ENCODE measurements at places on chromosomes 13 and 19.

- DNase-seq = peak; percentile 31
These were observed 20.7 kb upstream of the NWD1 start for GRCh38 chr19:16698914-16699313.

DNA sequence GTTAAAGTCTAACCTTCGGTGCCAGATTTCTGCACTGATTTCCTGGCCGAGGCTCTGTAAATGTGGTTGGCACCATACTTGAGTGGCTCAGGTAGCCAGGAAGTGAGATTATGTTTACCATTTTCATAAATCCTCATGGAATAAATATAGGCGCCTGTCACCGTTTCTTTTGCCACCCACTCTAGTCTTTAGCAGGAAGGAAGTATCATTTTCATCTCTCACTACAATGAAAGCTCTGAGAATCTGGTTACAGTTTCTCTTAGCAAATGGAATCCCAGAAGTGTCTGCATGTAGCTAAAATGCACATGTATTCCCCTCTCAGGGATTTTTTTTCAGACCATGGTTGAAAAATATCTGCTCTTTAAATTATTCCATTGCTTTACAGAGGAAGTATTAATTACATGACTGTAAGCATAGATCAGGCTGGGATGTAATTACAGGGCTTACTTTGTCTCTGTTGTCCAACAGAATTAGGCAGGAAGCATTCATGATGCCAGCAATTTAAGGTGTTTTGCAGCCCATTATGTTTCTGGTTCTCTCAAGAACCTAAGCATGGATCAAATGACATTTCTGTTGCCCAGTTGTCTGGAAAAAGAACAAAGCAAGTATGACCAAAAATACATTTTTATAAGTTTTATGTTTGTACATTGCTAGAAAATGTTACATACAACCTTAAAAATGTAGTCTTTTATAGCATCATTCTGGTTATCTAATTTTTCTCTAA lies 221.7 kb upstream of the SPRY2 start:
- no peak for DNase-seq

DNA sequence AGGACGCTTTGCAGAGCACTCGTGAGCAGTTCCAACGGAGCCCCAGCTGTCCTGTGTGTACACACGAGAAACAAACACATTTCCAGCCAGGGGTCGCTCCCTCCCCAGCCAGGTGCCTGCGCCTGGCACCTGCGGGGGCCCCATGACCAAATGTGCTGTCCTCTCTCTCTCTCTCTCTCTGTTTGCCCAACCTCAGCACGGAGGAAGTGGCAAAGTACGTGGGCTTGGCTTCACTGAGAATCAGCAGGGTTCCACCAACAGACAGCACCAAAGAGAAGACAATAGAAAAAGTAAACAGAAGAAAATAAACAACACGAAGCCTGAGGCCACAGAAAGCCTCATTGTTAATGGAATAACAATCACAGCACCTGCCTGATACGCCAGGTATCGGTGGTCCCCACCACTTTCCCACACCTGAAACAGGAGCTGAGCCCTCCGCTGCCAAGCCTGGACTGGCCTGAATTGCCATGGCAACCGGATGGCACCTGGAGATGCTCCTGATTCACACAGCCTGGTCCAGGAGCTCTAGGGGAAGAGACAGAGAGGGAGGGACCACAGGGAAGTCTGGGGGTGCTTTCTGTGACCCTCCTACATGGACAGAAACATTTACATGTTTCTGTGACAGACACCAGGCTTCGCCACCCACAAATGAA lies 103.9 kb upstream of the CACNA1A start:
- no peak for DNase-seq

DNA sequence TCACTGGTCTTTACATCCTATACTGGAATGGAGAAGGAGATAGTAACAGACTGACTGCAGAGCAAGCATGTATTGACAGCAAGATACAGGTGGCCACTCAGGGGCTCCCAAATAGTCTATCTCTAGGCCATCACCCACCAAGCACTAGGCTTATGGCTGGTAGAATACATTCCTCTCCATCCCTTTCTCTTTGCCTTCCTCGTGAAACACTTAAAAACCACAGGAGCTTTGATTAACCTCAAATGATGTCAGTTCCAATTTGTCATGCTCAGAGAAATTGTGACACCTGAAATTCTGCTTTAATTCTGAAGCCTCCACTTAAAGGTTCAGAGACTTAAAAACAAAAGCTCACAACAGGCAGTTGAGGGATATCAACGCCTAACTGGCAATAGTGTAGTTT lies 17.2 kb downstream of the ENOX1 start:
- DNase-seq = no peak

DNA sequence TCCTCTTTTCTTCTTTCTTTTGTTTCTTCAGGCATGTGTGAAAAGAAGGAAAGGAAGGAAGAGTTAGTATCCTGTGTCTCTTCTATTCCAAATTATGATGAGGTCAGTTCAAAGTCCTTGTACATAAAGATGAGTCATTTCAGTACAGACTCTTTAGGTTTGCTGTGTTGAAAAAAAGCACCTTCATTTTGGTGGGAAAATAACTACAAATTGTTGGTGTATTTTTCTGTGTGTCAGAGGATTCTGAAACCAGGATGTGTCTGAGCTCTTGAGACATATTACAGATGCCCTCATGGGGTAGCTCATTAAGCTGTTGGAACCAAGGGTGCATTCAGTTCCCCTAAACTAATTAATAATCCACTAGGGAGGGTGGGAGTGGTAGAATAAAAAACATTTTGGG lies 5.8 kb upstream of the HSPH1 start:
- DNase-seq = no peak

GRCh38 chr13:30142486-30143211 lies 164.7 kb downstream of the KATNAL1 start:
- no peak for DNase-seq

- peak; percentile 70 for DNase-seq
These were observed 1.2 kb downstream of the AKT1S1 start for GRCh38 chr19:49875857-49876421.

- DNase-seq = no peak
These were observed 33.3 kb upstream of the RANBP3 start for GRCh38 chr19:6011206-6011605.

GRCh38 chr13:59398127-59398526 lies 765.6 kb downstream of the DIAPH3 start:
- no peak for DNase-seq

DNA sequence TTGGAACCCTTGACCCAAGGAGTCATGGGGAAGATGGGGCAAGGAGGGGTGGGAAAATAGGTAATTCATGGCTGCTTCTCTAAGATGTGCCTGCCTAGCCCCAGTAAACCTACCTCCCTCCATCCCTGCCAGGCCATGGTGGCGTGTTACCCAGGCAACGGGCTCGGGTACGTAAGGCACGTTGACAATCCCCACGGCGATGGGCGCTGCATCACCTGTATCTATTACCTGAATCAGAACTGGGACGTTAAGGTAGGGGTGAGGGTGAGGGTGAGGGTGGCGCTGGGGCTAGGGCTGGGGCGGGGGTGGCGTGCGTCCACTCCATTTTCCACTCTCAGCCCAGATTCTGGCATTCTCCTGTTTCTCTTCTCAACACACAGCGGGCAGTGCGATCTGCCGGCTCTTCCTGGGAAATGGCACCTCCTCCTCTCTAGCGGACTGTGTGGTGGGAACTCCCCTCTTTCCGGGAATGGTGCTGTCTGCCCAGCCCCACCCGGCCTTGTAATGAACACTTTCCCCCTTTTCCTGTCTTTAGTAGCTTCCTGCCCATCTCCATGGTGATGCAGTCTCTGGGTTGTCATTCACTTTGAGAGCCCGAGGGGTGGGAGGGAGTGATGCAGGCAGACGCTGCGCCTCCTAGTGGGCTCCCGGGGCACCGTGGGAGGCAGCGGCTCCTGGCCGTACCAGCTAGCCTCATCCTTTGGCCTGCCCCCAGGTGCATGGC lies 7.6 kb downstream of the EGLN2 start:
- DNase-seq = peak; percentile 86

- DNase-seq = no peak
These were observed 325.4 kb downstream of the DLEU7 start for GRCh38 chr13:50518131-50518530.

DNA sequence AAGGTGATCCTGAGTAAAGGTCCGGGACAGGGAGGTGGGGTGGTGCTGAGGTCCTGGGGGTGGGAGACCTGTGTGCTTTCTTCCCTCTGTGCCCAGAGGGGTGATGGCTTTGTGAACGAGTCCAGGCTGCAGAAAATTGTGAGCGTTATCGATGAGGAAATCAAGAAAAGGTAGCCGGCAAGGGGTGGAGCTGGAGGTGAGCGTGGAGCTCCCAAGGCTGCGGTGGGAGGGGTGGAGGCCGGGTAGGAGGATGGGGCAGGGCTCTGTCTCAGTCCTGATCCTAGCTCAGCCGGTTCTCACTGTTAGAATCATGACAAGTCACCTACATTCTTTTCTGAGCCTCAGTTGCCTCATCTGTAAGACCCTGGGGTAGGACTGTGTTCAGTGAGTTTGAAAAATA lies 4.0 kb downstream of the SELENOV start:
- DNase-seq = no peak

- DNase-seq = peak; percentile 89
These were observed 38.3 kb downstream of the ZSWIM4 start for GRCh38 chr19:13833330-13834243.

DNA sequence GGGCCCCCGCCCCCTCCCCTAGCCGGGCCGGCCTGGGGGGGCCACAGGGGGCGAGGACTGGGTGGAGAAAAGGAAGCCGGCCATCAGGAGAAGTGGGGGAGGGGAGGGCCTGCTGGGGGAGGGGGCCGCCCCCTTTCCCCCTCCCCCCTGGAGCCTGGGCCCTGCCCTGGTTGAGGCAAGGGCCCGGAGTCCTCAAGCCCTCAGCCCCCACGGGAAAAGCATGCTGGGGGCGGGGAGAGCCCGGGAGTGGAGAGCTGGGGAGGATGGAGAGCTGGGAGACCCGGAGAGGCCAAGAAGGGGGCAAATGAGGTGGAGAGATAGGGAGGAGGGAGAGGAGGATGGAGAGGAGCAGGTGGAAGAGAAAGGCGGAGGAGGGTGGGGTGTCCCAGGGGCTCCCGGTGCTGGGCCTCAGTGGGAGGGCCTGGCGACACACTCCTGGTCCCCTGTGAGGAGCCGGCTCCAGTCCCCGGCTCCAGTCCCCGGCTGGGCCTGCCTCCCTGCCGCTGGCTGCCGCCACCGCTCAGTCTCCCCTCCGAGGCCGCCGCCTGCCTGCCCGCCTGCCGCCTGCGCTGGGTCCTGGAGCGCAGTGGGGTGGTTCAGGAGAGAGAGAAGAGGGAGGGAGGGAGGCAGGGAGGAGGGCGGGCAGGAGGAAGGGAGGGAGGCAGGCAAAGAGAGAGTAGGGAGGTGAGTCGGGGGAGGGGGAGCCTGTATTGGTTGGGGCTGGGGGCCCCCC lies at the start of gene GRIK5:
TSS of gene GRIK5 (minus strand) at position 588 of the 733 bp plus-strand sequence. CDS start 4,436 bp downstream, outside the sequence.
- no peak for DNase-seq

GRCh38 chr13:79386125-79386826 lies 19.8 kb downstream of the RBM26 start:
- DNase-seq = no peak

DNA sequence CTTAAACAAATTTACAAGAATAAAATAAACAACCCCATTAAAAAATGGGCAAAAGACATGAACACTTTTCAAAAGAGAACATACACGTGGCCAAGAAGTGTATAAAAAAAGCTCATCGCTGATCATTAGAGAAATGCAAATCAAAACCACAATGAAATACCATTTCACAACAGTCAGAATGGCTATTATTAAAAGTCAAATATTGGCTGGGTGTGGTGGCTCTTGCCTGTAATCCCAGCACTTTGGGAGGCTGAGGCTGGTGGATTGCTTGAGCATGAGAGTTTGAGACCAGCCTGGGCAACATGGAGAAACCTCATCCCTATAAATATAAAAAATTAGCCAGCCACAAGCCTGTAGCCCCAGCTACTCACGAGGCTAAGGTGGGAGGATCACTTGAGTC lies 89.9 kb downstream of the UBL3 start:
- no peak for DNase-seq

GRCh38 chr19:38773469-38774177 lies at the start of gene LGALS7:
Gene LGALS7 (minus strand): TSS chr19:38773517. CDS start chr19:38773492, 25 bp downstream.
- no peak for DNase-seq

GRCh38 chr19:10604460-10604980 lies 17.4 kb upstream of the AP1M2 start:
- DNase-seq = no peak

GRCh38 chr19:1767464-1767933 lies 14.2 kb downstream of the ONECUT3 start:
- DNase-seq = peak; percentile 29

DNA sequence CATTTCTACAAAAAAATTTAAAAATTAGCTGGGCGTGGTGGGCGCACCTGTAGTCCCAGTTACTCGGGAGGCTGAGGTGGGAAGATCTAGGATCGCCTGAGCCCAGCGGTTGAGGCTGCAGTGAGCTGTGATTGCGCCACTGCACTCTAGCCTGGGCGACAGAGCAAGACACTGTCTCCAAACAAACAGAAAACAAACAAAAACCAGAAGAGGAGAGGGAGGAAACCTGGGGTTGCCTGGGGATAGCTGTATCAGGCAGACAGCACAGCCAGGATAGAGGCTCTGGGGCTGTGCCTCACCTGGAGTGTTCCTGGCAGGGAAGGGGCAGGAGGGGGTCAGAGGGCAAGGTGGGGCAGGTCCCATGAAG lies 2.6 kb upstream of the POLR2E start:
- no peak for DNase-seq

- peak; percentile 73 for DNase-seq
These were observed 3.0 kb downstream of the ENOX1 start for GRCh38 chr13:43783820-43784219.

DNA sequence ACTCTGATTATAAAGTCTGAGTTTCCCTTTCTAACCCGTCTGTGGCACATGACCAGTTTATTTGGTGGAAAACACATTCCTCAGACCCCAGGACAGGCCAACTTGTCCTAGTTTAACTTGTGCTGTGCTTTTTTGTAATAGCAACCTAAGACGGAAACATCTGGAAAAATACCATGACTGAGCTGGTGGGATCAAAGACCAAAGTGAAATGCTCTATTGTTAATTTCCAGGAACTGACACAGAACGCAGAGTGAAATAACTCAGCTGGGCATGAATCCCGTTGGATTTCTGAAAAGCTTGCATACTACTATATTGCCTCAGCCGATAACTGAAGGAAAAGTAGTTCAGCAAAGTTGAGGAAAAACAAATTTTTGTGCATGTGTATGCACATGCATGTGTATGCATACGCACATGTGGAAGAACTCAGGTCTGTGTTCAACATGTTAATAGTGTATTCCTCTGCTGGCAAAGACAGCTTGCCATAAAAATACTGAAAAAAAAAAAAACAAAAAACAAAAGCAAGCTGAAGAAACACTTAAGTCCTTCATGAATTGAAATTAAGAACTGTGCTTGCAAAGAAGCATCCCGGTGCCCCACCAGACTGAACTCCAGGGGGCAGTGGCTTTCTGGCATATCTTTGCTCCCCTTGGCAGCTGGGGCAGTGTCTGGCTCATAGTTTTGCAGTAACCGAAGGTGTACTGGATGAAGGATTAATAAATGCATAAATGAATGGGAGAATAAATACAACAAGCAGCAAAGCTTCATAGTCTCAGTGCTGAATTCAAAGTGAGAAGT lies 187.8 kb downstream of the LHFPL6 start:
- peak; percentile 80 for DNase-seq

GRCh38 chr13:45974500-45974899 lies 78.0 kb downstream of the ZC3H13 start:
- DNase-seq = no peak

- no peak for DNase-seq
These were observed 193.7 kb downstream of the RFC3 start for GRCh38 chr13:34011552-34012085.

Data from hindlimb muscle (tissue), 1 donor.